Stimulated activated CD8-positive, alpha-beta memory T cell treated with anti-CD3 and anti-CD28 coated beads, Interleukin-7, amount 100 ng/mL, for 24 hours (primary cell): ENCODE measurements at places on chromosomes 7 and 10.

DNA sequence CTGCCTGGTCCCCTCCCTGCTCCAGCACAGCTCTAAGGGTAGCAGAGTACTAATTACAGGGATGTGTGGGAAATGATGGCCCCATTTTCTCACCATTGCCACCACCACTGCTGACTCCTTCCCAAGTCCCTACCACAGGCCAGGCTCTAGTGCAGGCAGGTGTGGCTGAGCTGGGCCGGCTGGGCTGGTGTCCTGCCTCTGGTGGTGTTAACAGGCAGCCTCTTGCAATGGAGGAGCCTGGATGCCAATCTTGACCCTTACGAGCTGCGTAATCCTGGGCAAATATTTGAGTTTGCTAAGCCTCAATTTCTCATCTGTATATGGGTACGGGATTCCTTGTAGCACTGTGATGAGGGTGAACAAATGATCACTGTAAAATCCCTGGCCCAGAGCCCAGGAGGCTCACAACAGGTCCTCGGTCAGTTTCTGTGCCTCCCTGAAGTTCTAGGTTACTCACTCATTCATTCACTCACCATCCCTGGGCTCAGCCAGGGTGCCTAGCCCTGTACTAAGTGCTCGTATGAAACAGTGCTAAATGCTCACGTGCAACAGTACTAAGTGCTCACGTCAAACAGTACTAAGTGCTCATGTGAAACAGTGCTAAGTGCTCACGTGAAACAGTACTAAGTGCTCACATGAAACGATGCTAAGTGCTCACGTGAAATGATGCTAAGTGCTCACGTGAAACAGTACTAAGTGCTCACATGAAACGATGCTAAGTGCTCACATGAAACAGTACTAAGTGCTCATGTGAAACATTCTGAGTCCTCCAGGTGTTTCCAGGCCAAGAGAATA, 2.3 kb upstream of the FZD9 start:
- no peak for DNase-seq

GRCh38 chr10:97506199-97506991, 7.7 kb downstream of the UBTD1 start:
- DNase-seq, result no peak

GRCh38 chr7:157032644-157033482, 22.4 kb upstream of the MNX1 start:
- DNase-seq, result no peak

GRCh38 chr10:115141254-115141653, 48.1 kb downstream of the ATRNL1 start:
- DNase-seq, result no peak

GRCh38 chr10:68959695-68960527, 3.9 kb downstream of the DDX21 start:
- no peak for DNase-seq

DNA sequence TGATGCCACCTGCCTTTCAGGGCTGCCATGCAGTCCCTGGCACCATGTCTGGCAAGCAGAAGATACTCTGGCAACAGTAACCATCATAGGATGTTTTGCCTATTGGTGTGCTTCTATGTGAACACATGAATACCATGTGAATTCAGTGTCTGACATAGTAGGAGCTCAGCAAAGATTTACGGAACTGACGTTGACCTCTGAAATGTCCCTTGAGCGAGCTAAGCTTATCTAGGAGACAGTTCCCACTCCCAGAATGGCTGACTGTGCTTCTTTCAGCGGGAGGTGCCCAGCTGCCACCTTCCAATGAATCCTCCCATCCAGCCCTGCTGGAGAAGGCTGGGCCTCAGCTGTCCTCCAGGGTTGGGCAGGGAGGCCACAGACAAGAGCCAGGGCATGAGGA, 71.2 kb upstream of the LRRC18 start:
- DNase-seq, result no peak

DNA sequence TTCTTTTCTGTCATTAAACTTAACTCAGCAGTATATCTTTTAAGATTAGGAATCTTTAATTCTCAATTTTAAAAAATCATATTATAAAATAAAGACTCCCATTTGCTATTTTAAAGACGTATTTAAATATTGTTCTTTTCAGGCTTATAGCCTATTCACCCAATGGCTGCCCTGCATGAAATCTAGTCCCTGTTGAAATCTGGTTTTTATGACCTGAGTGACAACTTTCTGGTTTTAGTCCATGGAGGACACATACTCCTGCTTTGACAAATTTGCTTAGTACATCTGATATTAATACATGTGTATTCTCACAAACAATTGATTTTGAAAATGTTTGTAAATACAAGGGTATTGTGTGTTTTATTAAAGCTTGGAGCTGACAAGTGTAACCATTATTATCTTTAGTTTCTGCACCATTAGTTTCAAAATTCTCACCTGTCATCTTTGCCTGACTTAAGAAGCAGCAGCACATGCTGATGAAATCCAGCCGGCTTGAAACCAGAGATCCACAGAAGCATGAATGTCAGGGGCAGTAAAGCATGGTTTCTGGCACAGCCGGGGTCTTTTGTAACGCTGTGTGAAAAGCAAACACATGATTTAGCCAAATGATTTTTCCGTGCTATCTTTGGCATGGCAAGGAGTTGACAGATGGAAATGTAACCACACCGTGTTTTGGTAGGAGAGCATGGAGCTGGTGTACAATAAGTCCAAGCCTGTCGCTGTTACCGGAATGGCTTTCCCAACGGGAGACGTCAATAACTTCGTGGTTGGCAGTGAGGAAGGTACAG, 262.8 kb downstream of the DYNC1I1 start:
- no peak for DNase-seq

- no peak for DNase-seq
Measured at GRCh38 chr7:70788276-70788675, 343.7 kb upstream of the GALNT17 start.

GRCh38 chr10:44083719-44084400, 301.0 kb downstream of the CXCL12 start:
- DNase-seq, result no peak

DNA sequence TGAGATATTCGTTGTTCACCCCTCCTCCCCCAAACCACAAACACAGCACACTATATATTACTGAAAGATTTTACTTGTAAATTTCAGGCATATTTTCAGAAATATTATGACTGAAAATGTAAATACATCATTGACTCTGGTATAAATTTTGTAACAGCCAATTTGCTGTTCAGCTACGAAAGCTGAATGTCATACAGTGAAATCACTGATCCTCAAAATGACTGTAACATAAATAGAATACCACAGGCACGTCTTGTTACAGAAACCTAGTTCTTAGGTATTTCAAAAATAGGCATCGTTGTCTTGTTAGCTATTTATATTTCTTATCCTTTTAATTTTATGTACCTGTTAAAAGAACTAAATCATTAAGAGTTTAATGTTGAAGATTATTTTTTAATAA, 15.1 kb downstream of the TRUB1 start:
- no peak for DNase-seq

DNA sequence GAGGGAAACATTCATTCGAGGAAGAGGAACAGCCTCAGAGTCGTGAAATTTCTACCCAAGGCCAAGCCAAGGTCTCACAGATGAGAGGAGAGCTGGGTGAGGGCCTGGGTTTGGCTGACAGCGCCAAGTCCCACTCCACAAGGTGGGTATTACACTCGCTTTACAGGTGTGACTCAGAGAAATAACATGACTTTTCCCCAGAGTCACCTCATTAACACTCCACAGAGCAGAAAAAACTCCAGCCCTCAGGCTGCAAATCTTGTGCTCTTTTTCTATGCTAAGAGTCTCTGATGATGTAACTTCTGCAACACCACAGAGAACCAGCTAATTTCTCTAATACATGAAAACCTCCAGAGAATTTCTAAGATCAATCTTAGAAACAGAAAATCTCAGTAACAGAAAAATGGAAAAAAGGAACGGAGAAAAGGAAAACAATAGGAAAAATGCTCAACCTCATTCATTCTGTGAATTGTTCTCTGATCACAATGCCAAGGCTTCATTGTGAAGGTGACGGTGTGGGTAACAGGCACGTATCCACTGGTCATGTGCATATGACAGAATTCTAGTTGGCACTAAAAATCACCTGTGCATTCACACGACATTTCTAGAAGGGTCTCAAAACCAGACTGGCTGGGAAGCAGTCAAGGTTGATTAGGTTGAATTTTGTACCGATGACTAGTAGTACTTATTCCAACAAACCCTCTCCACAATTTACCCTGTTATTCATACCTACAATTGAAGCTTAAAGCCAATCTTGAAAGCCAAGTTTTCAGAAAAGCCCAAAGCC, 20.3 kb downstream of the YWHAG start:
- no peak for DNase-seq

GRCh38 chr10:66999762-67000545, 74.1 kb downstream of the LRRTM3 start:
- no peak for DNase-seq

GRCh38 chr10:31836569-31837406, 91.8 kb downstream of the ARHGAP12 start:
- DNase-seq, result no peak

GRCh38 chr10:125166658-125167057, 6.3 kb upstream of the CTBP2 start:
- no peak for DNase-seq

GRCh38 chr7:131933751-131934289, 377.4 kb upstream of the PODXL start:
- no peak for DNase-seq

- DNase-seq, result no peak
Measured at GRCh38 chr7:14905764-14906163, 3.2 kb upstream of the DGKB start.

GRCh38 chr10:788796-789748, 99.6 kb upstream of the DIP2C start:
- DNase-seq, result no peak

GRCh38 chr10:132059760-132060508, 5.8 kb upstream of the JAKMIP3 start:
- DNase-seq, result no peak

DNA sequence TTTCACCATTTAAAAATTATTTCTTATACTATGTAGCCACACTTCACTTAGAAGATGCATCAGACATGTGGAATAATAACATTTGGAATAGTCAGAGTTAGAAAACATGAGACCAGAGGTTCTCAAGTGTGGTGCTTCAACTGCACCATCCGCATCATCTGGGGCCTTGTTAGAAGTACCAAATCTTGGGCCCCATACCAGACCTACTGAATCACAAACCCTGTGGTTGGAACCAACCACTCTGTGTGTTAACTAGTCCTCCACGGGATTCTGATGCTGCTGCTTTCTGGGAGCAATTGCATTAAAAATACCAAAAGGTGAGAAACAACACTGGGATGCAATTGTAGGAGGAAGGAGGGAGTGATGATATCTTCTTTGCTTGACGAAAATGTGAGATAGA, 125.2 kb downstream of the GNAT3 start:
- DNase-seq, result no peak

DNA sequence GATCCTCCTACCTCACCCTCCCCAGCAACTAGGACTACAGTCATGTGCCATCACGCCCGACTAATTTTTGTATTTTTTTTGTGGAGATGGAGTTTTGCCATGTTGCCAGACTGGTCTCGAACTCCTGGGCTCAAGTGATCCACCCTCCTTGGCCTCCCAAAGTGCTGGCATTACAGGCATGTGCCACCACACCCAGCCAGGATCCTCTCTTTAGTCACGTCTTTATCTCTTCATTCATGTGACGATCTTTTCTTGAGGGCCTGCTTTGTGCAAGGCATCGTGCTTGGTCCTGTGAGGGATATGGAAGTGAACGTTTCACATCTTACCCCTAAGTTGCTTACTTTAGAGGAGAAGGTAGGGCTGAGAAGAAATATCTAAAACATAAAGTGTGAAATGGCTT, 21.6 kb downstream of the WBP1L start:
- no peak for DNase-seq

- no peak for DNase-seq
Measured at GRCh38 chr10:21624951-21625350, 90.9 kb downstream of the MLLT10 start.

DNA sequence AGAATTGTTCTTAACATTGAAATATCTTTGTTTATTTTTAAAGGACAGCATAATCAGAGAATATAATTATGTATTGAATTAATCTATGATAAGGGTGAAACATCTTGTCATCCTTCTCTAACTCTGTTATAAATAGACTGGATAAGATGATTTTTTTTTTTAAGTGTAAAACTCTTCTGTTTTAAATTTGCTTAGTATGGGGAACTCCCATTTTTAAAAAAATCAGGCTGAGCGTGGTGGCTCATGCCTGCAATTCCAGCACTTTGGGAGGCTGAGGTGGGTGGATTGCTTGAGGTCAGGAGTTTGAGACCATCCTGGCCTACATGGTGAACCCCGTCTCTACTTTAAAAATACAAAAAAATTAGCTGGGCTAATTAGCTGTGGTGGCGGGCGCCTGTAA, 9.4 kb upstream of the HERC4 start:
- no peak for DNase-seq

- DNase-seq, result no peak
Measured at GRCh38 chr7:23044581-23044980, 30.7 kb upstream of the HYCC1 start.

GRCh38 chr7:125084196-125084595, 154.6 kb upstream of the POT1 start:
- DNase-seq, result no peak

- DNase-seq, result no peak
Measured at GRCh38 chr7:108813251-108814014, 243.8 kb downstream of the DNAJB9 start.

GRCh38 chr10:45557275-45557905, 115.2 kb downstream of the ZFAND4 start:
- DNase-seq, result no peak

- DNase-seq, result no peak
Measured at GRCh38 chr7:51589111-51589510, 272.5 kb upstream of the COBL start.

DNA sequence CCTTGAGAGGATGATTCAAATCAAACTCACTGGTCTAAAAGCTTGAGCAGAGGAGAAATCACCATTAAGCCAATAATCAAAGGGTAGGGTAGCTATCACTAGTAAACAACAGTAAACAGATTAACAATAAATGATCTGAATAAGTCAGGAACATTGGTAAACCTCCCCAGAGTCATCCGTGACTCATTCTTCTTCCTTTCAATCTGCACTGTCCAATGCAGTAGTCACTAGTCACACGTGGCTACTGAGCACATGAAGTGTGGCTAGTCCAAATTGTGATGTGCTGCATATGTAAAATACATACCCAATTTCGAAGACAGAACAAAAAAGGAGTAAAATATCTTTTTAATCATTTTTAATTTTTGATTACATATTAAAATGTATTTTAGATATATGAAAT, 64.0 kb downstream of the ERCC6 start:
- no peak for DNase-seq

GRCh38 chr7:93933156-93933555, 11.6 kb downstream of the GNG11 start:
- no peak for DNase-seq

GRCh38 chr10:122637376-122637775, 62.3 kb downstream of the C10orf120 start:
- no peak for DNase-seq

- DNase-seq, result no peak
Measured at GRCh38 chr7:140694592-140694991, 1.9 kb upstream of the NDUFB2 start.
